ENCODE measurements at places on chromosomes 2 and 18. TPM values are rescaled to one million over a fixed set of nuclear protein-coding genes. Genes with fewer than 3 reads are reported as not detected.

Gene RNASEH1
- 28.9 TPM for total RNA-seq

Gene CWC22
- total RNA-seq: 44.4 TPM

DNA sequence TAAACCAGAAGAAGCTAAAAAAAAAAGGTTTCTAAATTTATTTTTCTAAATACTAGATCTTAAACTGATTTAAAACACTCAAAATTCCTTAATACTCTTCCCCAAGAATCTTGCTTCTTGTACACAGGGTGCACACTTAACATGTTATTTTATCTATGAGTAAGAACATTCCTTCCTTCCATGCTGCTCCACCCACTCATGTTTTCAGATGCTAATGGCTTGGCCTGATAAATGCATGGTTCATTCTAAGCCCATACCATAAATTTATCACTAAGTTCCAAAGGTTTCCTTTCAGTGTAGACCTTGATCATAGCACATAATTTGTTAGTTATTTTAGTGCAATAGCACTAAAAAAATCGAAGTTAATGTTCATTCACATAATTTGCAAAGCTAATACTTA lies 8.1 kb downstream of the FBXO48 start:
- no peak for DNase-seq
- no peak overlapping the region for H3K27ac ChIP-seq
- H3K27me3 ChIP-seq: no peaks in the 10 kb centered on the region
- no peak overlapping the region for H3K4me3 ChIP-seq
- H3K4me1 ChIP-seq: no peaks in the 10 kb centered on the region

- H3K27ac ChIP-seq: no peak overlapping the region
- no peaks in the 10 kb centered on the region for H3K27me3 ChIP-seq
- no peaks in the 10 kb centered on the region for H3K36me3 ChIP-seq
- no peaks in the 10 kb centered on the region for H3K4me1 ChIP-seq
- no peak for DNase-seq
These were observed 713.7 kb downstream of the DSC3 start for GRCh38 chr18:30328839-30329238.

DNA sequence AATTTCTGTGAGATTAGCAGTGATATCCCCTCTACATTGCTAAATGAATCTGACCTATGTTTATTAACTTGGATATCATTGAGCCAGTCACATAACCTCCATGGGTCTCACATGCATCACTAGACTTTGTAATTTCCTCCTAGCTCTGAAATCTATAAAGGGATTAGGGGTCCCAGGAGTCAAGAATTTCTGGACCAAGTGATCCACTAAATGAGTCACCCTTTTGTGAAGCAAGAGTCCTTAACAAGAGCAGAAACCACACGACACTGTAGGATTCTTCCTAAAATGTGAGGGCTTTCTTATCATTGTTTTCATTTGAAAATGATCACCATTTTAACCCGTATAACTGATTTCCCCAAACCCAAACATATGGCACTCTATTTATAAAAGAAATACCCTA lies 90.3 kb downstream of the DHRS9 start:
- DNase-seq: no peak
- no peaks in the 10 kb centered on the region for H3K4me1 ChIP-seq
- H3K4me3 ChIP-seq: no peak overlapping the region
- H3K36me3 ChIP-seq: no peaks in the 10 kb centered on the region
- H3K27ac ChIP-seq: no peak overlapping the region

DNA sequence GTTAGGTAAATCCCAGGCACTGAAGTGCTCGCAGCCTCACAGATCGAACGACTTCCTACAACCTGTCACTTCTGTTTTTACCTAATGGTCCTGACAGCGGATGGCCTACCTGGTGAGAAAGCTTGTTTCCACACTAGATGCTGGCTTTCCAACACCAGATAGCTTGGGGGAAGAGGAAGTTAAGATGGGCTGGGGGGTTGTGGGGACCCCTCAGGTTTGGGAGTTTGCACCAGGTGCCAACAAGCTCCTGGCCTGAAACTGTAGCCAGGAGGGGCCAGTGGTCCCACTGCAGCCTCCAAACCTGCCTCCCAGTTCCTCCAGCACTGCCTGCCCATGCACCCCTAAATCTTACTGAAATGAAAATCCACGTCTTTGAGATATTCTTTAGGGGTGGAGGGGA lies 3.9 kb downstream of the TMEM185B start:
- no peak overlapping the region for H3K4me3 ChIP-seq
- no peaks in the 10 kb centered on the region for H3K4me1 ChIP-seq
- peaks cover 13% of the 10 kb centered on the region for H3K36me3 ChIP-seq

DNA sequence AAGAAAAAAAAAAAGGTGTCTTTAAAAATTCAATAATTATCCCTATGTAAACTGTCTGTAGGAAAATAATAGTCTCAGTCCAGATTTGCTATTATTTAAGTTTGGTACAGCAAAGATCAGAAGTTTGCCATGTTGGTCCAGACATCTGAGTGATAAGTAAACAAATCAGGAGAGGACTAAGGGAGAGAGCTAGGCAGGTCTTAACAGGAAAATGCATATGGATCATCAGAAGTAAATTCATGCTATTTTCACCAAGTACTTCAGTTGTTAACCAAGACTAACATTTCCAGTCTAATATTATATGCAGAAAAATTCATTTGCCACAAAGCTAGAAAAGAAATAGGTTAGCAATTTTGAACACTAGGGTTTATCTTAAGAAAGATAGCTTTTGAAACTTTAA lies 95.0 kb upstream of the STK17B start:
- no peak overlapping the region for H3K27ac ChIP-seq
- H3K4me1 ChIP-seq: peaks cover 3% of the 10 kb centered on the region
- no peak for DNase-seq
- H3K4me3 ChIP-seq: no peak overlapping the region

DNA sequence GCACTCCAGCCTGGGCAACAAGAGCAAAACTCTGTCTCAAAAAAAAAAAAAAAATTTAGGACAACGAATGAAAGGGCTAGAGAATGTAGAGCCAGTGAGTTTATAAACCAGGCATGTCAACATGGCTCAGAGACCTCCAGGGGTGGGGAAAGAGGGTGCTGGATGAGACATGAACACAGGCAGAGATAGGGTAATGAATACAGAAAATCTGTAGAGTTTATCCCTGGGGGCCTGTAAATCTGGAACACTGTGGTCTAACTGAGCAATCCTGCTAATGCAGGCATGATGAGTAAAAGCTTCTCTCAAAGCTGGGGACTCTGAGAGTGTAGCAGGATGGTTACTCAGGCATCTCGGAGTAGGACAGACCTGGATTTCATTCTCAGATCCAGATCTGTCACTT lies 59.2 kb upstream of the IGFBP2 start:
- H3K36me3 ChIP-seq: no peaks in the 10 kb centered on the region
- DNase-seq: no peak
- no peaks in the 10 kb centered on the region for H3K4me1 ChIP-seq
- no peak overlapping the region for H3K27ac ChIP-seq
- H3K4me3 ChIP-seq: no peak overlapping the region

DNA sequence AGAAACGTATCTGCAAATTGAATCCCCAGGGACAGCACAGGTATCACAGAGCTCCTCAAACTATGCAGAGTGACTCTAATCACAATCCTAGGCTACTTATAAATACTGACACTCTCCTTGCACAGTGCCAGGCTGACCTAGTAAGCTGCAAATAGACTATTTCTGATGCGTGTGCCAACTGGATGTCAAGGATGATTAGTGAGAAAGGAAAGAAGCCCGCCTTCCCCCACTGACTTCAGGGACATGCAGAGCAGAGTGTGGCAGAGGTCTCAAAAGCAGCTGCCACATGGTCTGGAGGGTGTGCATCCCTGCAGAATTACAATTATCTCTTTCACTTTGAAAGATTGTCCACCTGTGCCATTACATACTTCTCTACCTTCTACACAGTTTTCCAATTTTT lies 235.6 kb downstream of the CPS1 start:
- H3K27ac ChIP-seq: no peak overlapping the region
- no peak overlapping the region for H3K4me3 ChIP-seq
- no peaks in the 10 kb centered on the region for H3K27me3 ChIP-seq
- H3K4me1 ChIP-seq: no peaks in the 10 kb centered on the region

DNA sequence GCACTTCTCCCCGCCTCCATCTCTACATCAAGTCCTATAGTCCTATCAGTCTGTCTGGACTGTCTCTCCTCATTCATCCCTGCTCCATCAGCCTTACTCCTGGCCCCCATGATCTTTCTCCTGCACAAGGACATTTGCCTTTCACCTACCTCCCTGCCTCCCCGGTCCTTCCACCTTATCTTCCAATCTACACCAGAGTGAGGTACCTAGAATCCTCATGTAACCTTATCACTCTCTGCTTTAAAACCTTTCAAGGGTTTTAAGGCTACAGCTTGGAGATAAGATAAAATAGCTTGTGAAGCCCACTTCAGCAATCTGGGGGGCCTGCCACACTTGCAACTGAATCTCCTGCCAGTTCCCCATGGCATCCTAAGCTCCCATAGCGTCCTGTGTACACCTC lies 12.8 kb downstream of the CDC42EP3 start:
- H3K36me3 ChIP-seq: peaks cover 43% of the 10 kb centered on the region
- H3K4me1 ChIP-seq: peaks cover 52% of the 10 kb centered on the region
- DNase-seq: no peak

GRCh38 chr2:159175182-159175581 lies 111.3 kb downstream of the WDSUB1 start:
- peaks cover 88% of the 10 kb centered on the region for H3K36me3 ChIP-seq
- H3K4me3 ChIP-seq: no peak overlapping the region
- H3K27me3 ChIP-seq: no peaks in the 10 kb centered on the region
- DNase-seq: no peak
